ENCODE measurements at places on chromosomes 1 and 21.

DNA sequence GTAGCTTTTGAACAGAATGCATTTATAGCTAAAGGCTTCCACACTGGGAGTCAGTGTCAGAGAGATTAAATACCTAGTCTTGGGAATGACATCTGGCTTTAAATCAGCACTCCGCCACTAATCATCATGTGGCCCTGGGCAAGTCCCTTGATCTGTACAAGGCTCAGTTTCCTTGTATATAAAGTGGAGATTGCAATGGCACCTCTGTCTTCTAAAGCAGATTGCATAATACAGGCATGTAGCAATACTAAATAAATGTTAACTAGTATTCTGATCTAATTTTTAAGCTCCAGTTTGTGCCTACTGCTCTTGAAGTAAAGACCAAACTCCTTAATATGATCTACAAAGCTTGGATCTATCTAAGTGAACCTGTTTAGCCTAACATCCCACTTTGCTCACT lies 249.4 kb downstream of the PLPP3 start:
- DNase-seq, result no peak

DNA sequence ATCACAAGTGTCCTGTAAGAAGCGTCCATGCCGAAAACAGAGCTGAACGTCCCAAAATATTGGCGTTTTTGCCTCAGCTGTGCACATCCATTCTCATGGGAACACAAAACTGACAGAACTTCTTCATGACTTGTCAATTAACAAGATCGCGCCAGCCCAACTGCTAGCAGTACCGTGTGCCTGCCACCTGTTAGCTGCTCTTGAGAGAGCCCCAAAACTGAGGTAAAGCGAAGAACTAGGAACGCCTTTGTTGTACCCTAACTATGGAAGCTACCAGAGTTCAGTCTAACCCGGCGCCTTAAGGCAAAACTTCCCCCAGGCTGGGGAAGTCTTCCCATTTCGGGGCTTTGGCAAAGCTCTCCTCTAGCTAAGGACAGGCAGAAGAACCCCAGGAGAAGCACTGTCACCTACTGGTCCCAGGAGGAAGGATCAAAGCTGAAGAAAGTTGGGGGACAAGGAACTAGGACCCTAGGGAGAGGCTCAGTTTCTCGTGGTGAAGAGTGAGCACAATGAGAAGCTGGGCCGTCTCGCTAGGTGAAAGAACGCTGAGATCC lies 719 bp downstream of the EYA3 start:
- peak; percentile 15 for DNase-seq

GRCh38 chr1:1429671-1430073 lies 5.8 kb upstream of the VWA1 start:
- no peak for DNase-seq

GRCh38 chr21:35508139-35508888 lies 459.2 kb upstream of the RUNX1 start:
- no peak for DNase-seq

- no peak for DNase-seq
These were observed 214.6 kb downstream of the TRABD2B start for GRCh38 chr1:47782414-47783166.

- no peak for DNase-seq
These were observed 230.2 kb downstream of the PRDM2 start for GRCh38 chr1:13930151-13930550.

DNA sequence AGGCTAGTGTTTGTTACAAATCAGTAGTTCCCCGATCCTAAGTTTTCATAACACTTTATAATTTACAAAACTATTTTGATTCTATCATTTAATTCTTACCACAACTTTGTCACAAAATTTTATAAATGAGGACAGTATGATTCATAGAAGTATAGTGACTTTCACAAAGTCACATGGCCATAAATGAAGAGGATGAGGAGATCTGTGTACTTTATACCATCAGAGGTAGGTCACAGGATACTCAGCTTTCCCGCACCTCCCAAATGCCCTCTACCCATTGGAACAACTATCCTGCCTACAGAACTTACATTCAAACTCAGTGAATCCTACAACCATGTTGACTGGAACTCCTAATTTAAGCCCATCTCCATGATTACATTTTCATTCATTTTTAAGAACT lies 56.3 kb downstream of the TNFSF4 start:
- DNase-seq, result no peak

DNA sequence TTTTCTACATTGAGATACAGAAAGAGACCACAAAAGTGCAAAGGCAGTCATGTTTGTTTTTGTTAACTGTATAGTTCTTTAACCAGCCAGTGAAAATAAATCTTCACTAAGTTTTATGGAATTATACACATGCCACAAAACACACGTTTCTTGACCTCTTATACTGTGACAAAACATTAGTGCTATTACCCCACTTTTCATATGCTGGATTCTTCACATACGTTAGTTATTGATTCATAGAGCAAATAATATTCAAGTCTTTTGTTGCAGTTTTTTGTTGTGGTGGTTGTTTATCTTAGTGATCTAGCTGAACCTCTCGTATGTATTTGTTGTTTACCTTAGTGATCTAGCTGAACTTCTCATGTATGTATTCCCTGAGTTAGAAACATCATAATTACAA lies 28.0 kb downstream of the LYPLAL1 start:
- no peak for DNase-seq

DNA sequence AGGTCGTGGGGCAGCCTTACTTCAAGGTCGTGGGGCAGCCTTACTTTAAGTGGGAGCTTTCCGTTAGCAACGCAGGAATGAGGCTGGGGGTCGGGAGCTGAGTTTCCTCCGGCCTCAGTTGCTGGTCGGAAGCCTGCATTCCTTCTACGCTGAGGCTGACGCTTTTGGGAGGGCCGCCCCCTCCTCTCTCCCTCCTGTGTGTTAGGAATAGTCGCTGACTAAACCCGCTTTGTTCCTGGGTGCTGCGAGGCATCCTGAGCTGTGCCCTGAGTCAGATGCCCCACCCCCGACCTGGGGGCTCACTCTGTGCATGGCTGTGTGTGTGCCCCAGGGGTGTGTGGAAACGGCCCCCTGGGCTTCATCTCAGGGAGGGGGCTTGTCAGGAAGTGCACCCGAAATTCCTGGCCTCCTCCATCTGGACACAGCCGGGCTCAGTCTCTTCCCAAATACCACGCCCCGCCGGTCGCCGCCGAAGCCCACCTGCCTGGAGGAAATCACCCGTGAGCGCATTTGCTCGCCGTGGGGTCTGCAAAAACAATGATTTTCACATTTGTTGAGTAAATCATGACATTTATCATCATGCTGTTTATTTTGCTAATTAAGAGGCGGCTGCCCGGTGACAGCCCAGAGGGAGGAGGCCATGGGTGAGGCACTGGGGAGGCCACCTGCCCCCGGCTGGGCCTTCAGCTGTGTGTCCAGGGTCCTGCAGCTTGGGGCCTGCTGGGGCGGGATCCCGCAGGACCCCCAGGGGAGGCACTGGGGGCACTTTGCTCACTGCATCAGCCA lies 121.4 kb downstream of the PRDM16 start:
- DNase-seq, result no peak

- DNase-seq, result peak; percentile 8
These were observed 16.0 kb downstream of the OR2T11 start for GRCh38 chr1:248618878-248619277.

GRCh38 chr1:55213151-55213884 lies 1.8 kb downstream of the USP24 start:
- DNase-seq, result no peak

DNA sequence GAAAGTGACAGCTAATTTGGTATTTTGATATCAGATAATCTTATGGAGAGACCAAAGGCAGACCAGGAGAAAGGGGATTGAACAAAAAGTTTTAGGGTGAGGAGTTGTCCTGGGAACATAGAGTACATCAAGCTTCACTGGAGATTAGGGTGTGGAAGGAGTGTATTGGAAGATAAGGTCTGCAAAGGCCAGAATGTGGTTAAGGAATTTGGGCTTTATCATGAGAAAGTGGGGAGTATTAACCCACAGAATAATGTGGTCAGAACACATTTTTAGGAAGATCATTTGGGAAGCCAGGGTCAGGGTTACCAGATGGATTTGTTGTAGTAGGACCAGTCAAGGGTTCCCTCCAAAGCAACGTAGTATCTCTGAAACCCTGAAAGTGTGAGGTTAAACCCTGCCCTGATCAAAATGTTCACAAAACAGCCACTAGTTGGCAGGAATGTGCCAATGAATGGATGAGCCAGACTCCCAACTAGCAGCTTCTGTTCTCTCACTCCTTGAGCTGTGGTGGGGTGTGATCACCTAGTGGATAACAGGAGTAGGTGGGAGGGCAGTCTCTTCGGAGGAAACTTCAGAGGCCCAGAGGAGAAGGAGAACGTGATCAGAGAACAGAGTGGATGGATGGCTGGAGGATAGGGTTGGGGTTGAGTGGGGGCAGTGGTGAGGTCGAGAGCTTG lies 35.8 kb downstream of the SLC2A1 start:
- DNase-seq, result peak; percentile 59

DNA sequence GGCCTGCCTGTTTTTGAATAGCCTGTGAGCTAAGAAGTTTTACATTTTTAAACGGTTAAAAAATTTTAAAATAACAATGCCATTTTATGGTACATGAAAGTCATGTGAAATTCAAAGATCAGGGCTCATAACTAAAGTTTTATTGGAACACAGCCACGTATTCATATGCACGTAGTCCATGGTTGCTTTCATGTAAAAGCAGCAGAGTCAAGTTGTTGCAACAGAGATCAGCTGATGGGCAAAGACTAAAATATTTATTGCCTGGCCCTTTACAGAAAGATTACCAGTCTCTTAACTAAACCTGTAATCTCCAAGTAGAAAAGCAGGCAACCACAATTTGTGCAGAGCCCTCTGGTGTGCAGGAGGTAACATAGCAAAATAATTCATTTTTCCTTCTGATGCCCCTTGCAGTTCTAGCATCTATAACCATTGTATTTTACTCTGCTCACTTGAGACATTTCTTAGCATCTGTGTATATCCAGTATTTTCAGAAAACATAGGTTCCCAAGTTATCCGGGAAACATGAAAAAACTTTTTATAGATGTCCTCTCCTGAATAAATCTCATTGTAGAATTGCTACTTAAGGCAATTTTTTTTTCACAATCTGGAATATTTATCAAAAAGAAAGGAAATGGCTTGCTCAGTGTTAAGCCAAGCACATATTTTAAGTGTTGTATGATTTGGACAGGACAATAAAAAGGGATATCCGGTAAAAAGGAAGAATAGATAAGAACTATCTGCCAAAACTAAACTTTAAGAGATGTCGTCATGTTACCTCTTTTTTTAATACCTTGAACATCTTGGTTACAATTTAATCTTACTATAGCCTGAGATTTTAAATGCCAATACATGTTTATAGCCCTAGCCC lies 430.8 kb downstream of the PLPP3 start:
- DNase-seq, result no peak

DNA sequence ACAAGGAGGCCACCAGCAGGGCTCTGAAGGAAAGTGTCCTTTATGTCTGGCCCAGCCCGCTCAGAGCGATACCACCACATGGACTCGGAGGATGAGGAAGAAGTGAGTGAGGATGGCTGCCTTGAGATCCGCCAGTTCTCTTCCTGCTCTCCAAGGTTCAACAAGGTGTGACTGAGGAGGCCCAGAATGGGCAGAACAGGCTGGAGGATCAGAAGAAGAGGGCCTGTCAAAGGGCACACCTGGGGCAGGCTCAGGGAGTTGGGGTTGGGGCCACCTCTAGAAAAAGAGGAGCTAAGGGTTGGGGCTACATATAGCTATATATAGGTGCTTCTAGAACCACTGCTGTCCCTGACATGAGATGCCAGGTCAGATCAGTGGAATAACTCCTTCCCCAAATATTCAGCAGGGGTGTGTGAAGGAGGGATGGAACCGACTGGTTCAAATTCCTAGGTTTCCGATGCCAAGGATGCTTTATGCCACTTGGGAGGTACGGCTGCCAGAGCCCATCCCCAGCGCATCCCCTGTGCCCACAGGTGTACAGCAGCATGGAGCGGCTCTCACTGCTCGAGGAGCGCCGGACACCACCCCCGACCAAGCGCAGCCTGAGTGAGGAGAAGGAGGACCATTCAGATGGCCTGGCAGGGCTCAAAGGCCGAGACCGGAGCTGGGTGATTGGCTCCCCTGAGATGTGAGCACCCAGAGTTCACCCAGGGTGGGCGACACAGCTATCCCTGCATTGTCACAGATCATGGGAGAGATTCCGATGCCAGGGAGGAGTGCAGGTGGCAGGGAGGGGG lies 102.2 kb downstream of the PIK3R3 start:
- no peak for DNase-seq

DNA sequence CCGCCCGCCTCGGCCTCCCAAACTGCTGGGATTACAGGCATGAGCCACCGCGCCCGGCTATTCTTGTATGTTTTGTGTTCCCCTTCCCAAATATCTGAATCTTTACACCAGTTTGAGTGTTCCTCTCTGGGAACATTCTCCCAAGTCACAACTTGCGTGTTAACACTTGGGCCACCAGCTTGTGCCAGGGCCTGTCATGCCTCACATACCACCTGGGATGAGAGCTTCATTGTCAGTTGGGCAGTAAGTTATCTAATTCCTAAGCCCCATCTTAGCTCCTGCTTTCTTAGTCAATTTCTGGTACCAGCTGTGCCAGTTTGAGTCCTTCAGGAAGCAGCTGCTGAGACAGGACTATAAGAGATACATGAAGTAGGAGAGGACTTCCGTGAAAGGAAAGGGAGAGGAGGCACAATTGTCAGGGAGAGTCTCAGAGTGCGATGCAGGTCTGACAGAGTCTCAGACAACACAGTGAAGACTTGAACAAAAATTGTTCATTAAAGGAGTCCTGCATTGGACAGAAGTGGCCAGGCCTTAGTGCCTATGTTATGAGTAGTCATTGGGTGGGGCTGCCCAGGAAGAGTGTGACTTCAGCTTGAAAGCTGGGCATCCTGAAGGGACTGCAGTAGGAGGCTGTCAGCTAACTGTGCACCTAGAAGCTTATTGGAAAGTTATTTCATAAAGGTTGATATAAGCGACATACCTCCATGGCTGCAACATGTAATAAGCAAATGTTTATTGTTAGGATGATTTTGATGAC lies 17.3 kb downstream of the ZFYVE9 start:
- no peak for DNase-seq

- DNase-seq, result no peak
These were observed 2.1 kb upstream of the QSOX1 start for GRCh38 chr1:180152588-180152987.

DNA sequence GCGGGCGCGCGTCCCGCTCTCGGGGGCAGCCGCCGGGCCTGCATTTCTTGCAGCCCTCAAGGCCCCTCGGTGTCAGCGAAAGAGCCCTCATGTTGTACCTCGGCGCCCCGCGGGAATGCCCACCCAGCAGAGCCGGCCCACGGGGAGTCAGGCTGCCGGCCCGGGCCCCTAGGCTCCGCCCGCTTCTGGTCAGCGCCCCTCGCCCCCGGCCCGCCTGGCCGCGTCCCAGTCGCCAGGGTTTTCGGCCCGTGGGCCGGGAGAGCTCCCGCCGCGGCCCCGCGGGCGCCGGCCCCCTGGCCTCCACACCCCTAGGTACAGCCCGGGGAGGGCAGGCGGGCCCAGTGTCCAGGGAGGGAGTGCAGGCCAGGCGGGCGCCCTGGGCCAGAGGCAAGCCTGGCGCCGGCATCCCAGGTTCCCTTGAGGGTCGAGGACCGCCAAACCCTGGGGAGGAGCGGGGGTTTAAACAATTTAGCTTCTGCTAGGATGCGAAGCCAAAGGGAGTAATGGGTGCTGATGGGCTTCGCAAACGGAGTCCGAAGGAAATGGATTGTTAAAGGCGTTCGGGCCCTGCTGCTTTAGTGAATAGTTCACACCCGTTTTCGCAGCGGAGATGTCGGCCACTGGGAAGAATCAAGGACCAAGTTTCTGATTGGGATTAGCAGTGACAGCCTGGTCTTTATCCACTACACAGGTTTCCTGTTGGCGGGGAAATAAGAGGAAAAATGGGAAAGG lies 486 bp upstream of the KCNA3 start:
- no peak for DNase-seq

Data from activated naive CD8-positive, alpha-beta T cell treated with anti-CD3 and anti-CD28 coated beads for 36 hours (primary cell).